ENCODE measurements at places on chromosomes 7 and 10.

GRCh38 chr10:32379318-32379949 is 32.5 kb upstream of the EPC1 start:
- no peak for DNase-seq

DNA sequence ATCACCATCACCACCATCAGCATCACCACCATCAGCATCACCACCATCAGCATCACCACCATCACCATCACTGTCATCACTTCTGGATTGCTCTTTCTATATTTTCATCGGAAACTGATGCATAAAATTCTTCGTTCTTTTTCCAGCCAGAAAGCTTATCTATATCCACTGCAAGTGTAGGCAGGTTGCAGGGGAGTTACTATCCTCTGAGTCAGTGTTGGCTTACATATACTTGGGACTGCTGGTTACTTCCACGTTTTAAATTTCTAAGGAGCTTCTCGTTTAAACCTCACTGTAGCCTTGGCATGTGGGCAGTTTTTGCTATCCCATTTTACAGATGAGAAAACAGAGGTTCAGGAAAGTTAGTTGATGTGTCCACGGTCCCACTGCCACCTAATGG is 66.1 kb downstream of the FOXL3 start:
- no peak for DNase-seq

GRCh38 chr10:16182688-16183087 is 254.1 kb upstream of the PTER start:
- no peak for DNase-seq

DNA sequence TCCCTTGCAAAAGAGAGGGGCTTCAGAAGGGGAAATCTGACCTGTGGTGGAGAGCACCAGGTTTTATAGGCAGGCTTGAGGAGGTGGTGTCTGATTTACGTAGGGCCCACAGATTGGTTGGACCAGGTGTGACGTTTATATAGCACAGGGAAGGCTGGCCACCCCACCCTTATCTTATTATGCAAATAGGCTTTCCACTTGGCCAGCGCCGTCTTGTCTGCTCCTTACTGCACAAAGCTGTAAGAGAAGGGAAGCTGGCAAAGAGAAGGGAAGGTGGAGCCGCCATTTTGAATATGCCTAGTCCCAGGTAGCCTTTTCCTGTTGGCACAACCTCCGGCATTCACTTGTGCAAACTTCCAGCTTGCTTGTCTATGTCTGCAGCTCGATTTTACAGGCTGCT is 221.4 kb downstream of the GATA3 start:
- no peak for DNase-seq

GRCh38 chr10:35822316-35822715 is 180.2 kb upstream of the FZD8 start:
- DNase-seq, result peak; percentile 25

- no peak for DNase-seq
These were observed 541.7 kb upstream of the GALNT17 start for GRCh38 chr7:70590126-70590854.

- no peak for DNase-seq
These were observed 185.8 kb upstream of the TMEM106B start for GRCh38 chr7:12025246-12025645.

- no peak for DNase-seq
These were observed 171.5 kb downstream of the C7orf25 start for GRCh38 chr7:42740408-42740807.

DNA sequence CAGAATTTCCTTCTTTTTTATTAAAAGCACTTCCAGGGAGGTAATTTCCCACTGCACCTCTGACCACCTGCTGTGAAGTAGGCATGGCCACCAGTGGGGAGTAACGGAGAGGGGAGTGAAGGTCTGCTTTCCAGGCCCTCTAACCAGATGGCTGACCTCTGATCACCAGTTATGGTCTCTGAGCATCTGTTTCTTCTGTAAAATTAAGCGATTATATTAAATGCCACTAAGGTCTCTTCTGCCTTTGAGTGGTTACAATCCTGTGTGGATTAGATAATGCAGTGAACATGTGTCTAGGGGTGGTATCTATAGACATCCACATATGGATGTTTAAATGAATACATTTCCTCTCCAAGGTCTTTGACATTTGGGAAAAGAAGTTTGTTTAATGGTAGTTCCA is 199.6 kb downstream of the HERPUD2 start:
- DNase-seq, result no peak

DNA sequence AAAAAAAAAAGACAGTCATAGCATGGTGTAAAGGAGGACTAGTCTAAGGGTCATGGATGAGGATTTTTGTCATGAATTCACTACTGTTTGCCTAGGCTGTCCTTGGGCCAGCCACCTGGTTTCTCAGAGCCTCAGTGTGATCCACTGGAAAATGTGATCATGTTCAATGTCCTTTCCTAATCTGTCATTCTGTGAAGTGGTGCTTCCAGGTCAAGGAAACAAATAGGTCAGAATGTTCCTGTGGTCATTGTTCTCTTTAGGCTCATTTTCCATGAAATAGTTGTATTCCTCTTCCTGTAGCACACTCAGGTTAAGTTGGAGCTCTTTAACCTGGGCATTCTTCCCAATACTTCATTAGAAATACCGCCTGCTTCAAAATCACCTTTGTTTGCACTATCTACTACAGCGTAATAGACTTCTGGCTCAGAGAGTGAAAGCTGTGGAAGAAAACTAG is 16.5 kb downstream of the CD36 start:
- DNase-seq, result no peak

GRCh38 chr7:47507522-47507921 is 74.4 kb downstream of the TNS3 start:
- DNase-seq, result no peak

DNA sequence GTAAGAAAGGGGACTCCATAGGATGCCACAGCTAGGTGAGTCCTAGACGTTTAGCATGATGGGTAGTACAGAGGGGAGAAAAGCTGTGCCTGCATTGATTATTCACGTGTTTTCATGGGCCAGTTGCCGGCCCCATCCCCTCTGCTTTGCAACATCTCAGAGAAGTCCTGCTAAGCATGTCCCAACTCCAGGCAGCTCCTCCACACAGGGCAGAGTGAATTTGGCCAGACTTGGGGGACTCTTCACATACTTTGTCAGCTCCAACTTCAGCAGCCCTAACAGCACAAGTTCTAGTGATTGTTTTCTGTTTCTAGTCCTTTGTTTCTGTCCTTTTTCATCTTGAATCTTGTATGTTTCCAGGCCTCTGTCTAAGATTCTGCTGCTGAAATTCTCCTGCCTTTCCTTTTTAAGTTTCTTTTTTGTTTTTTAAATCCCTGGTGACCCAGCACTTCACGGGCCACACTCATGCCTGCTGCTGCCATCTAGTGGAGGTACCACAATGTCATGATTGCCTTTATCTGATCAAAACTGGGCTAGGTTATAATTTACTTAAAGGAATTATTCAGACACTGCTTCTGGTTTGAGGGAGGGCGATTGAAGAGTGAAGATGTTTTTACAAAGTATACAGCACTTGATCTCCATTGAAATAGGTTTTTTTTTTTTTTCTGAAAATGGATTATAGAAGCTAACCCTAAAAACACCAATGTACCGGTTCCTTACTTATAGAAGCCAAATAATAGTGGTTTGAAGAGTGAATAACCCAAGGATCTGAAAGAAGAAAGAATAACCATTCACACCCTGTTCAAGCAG is 276.9 kb downstream of the CSTF2T start:
- DNase-seq, result no peak

DNA sequence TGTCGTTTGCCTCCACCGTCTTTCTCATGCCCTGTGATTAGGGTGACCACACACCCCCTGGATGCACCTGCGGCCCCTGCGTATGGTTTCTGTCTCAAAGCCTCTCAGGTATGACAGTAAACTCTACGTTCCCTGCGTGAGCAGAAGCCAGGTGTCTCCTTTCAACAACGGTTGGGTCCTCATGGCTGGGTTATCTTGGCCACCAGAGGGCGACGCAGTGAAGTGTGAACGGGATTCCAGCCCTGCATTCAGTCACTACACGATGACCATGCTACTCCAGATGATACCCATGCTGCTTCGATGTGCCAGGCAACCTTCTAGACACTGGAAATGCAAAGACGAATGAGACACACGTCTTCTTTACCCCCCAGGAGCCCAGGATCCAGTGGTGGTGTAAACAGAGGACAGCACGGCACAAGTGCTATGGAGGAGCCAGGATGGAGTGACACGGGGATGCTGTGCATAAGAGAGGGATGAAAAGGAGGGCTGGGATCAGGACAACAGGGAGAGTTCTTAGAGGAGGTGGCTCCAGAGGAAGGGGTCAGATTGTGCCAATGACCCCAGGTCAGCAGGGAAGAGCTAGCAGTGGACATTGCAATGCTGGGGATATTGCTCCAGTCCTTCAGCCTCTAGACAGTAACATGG is 228.1 kb upstream of the PFKP start:
- no peak for DNase-seq

DNA sequence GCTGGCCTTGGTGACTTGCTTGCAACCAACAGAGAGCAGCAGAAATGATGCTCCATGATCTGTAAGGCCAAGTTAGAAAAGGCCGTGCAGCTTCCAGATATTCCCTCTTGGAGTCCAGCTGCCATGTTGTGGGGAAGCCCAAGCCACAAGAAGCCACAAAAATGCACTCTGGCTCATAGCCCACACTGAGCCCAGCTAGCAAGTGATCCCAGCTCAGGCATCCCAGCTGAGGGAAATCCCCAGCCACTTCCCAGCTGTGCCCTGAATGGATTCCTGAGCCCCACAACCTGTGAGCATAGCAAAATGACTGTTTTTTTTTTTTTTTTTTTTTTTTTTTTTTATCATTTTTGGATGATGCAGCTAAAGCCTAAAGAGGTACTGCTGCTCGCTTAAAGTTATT is 11.1 kb upstream of the SDK1 start:
- no peak for DNase-seq

DNA sequence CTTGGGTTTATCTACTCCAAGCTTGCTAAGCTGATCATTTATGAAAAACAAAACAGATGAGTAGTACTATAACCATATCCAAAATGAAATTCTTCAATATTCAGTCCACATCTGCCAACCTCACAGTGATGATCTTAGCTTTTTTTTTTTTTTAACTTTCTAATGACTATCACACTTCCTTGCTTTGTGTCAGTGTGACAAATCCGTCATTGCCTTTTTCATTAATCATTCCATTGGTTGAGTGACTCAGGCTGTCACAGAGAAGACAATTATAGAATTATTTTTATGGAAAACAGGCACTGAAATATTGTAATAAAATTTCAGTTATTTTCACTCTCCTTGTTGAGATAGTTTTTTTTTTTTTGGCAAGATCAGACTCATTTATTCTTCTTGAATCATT is 70.7 kb downstream of the CPVL start:
- no peak for DNase-seq

GRCh38 chr10:103696094-103696410 is 159.3 kb downstream of the SH3PXD2A start:
- DNase-seq, result no peak

DNA sequence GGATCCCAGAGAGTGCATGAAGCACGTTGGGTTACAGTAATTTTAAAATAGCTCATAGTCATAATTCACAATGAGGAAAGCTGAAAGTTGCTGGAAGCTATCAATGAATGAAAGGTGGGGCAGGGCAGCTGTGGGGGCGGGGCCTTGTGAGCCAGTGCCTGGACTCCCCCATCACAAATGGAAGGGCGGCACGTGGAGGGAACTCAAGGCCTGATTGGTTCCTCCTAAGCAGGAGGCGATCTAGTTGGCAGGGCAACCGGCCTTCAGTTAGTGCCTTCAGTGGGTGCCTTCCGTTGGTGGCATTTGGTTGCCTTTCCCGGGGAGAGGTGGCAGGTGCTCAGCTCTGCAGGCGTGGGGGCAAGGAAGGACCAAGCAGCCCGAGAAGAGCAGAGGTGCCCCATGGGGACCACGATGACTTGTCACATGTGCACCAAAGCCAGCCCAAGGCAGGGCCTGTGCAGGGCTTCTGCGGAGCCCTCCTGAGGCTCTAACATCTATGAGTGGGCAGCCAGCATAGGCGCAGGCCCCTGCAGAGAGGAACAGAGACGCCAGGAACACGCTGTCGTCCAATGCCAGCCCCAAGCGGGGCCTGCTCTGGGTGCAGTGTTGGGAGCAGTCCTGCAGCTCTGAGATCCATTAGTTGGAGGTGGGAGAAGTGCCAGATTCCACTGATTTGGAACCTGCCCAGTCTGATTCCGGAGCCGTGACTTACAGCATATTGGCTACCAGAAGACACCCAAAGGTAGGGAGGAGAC is 59.8 kb upstream of the PDSS1 start:
- no peak for DNase-seq

- no peak for DNase-seq
These were observed 13.5 kb upstream of the MSRB2 start for GRCh38 chr10:23081891-23082290.

GRCh38 chr10:5216801-5217200 is 20.2 kb downstream of the AKR1C4 start:
- no peak for DNase-seq

- DNase-seq, result no peak
These were observed 591.3 kb upstream of the GALNT17 start for GRCh38 chr7:70540641-70541040.

DNA sequence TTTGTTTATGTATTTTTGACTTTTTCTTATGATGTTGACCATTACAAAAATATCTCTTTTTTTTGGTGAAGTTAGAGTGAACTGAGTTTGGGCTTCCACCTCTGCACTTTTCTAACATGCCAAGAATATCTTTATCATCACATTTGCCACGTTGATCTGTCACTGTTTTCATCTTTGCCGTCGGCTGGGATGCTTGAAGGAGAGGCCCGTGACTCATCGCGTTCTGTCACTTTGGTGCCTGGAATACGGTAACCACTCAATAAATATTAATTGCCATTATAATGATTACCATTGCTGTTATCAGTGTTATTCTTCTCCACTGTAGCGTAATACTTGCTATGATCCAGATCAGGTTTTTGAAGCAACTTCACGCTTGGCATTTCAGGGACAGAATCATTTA is 350.8 kb upstream of the PFKP start:
- DNase-seq, result no peak

- no peak for DNase-seq
These were observed 26.9 kb downstream of the ASAH2 start for GRCh38 chr10:50224330-50224952.

DNA sequence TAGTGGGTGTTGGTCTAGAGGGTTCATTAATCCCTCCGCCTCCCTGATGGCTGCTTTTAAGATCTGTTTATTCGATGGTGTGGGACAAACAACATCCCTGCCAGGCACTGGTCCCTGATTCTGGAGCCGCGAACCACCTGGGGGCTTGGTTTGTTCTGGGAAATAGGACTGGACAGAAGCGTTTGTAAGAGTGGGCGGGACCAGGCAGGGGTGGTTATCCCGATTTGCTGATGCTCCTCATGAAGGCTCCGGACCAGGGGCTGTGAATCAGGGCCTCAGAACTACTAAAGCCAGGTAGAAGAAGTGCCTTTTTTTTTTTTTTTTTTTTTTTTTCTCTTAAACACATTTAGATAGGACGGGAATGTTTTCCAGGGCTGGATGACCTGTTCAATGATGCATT is 273.4 kb downstream of the WDR37 start:
- DNase-seq, result no peak
